ENCODE measurements at places on chromosomes 13 and 19.

DNA sequence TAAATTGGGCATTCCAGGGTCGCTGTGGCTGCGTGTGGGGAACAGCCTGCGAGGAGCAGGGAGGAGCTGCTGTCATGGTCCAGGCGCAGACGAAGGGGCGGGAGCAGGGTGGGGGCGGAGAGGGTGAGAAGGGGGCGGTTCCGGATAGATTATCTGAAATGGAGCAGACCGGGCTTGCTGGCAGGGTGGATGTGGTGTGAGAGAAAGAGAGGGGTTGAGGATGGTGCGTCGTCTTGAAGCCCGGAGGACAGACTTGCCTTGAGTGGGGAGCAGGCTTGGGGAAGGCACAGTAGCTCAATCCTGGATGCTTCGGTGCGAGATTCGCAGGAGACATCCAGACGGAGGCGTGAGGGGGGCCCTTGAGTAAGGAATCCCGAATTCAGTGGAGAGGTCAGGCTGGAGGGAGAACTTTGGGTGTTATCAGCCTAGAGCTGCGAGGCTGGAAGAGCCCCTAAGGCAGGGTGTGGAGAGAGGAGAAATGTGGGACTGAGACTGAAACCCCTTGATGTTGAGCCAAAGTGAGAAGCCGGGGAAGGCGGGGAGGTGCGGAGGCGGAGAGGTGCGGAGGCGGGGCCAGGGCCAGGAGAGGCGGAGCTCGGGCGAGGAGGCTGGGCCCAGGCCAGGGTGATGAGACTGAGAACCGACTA lies 40.6 kb downstream of the DPF1 start:
- DNase-seq, result no peak

GRCh38 chr13:91955546-91956355 lies 557.3 kb downstream of the GPC5 start:
- no peak for DNase-seq

DNA sequence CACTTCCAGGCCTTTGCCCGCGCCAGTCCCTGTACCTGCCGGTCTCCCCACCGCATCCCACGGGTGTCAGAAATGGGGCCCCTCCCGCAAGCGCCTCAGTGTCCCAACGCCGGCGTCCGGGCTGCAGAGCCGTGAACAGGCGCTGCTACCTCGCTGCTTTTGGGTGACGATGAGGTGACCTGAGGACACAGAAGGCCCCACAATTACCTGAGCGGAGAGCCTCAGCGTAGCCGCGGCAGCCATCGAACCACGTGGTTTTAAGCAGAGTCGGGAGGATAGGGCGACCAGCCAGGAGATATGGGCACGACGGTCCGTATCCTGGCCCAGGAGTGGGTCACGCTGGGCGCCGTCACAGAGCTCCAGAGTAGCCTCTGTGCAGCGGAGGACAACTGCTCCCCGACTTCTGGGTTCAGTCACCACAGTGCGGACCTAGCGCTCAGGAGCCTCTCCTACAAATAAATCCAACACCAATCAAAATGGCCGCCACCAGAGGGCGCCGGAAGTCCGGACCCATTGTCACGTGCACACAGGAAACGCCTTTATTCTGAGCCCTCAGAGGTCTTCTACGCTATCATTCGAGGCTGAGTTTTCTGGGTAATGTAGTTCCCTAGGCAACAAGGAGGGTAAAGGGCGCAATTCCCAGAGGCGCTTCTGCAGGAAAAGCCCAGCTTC lies at the start of gene ZNF814:
Gene ZNF814 (minus strand): TSS at position 478 of the 672 bp plus-strand sequence. CDS start 235 bp downstream, at position 243.
- peak; percentile 83 for DNase-seq

- peak; percentile 76 for DNase-seq
These were observed 38.9 kb upstream of the KATNAL1 start for GRCh38 chr13:30346153-30346788.

DNA sequence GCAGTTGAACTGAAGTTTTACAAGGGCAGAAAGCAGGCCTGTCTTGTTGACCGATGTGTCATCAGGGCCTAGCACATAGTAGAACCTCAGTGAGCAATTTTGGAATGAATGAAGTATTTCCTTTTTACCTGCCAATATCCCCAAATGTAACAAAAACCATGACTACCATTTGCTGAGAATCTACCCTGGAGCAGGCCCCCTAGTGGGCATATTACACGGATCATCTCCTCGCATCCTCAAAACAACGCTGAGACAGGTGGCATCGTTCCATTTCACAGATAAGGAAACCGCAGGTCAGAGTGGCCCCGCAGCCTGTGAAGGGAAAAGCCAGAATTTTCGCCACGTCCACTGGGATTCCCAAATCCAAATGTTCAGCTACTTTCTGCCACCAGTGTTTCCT lies 77.9 kb downstream of the CACNA1A start:
- peak; percentile 15 for DNase-seq

DNA sequence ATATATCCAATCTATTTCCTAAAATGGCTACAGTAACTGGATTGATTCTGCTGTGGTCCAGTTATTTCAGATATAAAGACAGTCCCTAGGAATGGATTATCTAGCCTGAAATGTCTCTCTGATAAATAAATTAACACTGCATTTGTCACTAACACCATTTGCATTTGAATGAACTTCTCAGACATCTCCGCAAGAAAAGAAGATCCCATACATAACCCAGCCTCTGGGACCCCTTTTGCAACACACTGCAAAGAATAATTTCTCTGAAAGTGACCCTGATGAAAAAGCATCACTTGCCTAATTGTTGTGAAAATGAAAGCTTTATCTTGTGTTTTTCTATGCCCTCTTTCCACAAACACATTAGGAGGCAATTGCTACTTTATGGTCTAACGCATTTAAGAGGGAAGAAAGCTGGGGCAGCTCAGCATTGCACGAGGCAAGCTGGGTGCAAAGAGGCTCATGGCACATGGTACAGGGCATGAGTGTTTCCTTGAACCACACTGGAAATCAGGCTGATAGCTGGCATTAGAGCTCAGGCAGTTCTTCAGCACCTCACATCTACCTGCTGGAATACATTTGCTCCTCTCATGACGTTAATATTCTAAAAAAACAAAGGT lies 379.9 kb downstream of the IRS2 start:
- DNase-seq, result no peak

GRCh38 chr13:66655847-66656454 lies 574.2 kb downstream of the PCDH9 start:
- DNase-seq, result no peak

- no peak for DNase-seq
These were observed 3.2 kb downstream of the PIAS4 start for GRCh38 chr19:4010808-4011110.
